ENCODE measurements at places on chromosomes 13 and 19.

DNA sequence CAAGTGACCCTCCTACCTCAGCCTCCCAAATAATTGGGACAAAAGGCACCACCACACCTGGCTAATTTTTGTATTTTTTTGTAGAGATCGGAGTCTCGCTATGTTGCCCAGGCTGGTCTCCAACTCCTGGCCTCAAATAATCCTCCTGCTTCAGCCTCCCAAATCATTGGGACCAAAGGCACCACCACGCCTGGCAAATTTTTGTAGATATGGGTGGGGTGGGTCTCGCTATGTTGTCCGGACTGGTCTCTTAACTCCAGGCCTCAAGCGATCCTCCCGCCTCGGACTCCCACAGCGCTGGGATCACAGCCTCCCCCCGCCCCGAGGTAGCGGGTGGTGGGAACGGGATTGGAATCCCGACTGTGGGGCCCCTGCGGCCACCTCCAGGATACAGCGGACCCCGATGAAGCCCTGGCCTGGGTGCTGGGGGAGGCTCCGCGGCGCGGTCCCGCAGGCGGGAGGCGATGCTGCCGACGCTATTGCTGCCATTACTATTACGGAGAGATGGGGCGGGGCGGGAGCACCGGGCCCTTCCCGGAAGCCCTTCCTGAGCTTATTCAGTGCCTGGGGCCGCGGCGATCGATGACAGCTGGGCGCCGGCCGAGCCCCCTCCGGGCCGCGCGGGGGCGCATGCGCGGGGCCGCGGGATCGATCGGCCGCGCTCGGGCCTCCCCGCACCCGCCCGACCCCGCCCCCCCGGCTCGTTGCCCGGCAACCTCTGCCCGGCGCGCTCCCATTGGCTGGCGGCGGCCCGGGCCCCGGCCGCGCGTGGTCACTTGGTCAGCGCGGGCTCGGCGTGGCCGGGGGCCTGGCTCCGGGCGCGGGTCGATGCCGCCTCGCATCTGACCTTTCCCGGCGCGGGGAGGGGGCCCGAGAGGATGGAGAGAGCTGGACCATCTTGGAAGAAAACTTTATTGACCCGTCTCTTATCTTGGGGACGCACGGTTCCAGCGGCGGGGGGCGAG, 27.9 kb upstream of the ONECUT3 start:
- peak; percentile 67 for DNase-seq

DNA sequence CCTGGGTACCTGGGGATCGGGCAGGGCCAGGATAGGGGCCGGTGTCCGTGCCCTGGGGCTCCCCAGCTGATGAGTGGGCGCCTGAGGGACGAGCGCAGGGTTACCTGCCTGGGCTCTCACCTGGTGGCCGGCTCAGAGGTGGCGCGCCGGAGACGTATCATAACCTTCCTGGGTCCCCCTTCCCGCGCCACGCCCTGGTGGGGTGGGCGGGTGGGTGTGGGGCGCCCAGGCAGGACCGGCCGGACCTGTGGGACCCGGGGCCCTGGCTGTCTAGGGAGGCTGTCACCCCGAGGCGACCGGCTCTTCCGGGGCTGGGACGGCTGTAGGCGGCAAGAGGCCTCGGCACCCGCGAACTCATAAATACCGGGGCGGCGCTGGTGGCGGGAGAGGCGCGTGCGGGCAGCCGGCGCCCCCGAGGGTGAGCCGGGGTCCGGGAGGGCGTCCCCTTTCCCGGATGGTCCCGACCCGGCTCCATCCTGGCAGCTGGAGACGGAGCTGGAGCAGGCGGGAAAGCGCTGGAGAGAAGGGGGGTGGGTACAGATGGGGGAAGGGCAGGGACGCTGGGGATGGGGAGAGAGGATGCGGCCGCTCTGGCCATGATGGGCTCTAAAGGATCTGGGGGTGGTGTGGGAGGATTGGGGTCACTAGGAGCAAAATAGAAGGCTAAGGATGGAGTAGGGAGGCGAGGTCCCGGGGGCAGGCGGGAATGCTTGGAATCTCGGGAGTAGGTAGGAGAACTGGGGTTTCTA, at the start of gene ACP7:
TSS of gene ACP7 (plus strand) at position 386 of the 749 bp plus-strand sequence. CDS start 902 bp downstream, outside the sequence.
- peak; percentile 26 for DNase-seq

- DNase-seq: no peak
These were observed 2.6 kb upstream of the LPAR6 start for GRCh38 chr13:48415516-48415915.

DNA sequence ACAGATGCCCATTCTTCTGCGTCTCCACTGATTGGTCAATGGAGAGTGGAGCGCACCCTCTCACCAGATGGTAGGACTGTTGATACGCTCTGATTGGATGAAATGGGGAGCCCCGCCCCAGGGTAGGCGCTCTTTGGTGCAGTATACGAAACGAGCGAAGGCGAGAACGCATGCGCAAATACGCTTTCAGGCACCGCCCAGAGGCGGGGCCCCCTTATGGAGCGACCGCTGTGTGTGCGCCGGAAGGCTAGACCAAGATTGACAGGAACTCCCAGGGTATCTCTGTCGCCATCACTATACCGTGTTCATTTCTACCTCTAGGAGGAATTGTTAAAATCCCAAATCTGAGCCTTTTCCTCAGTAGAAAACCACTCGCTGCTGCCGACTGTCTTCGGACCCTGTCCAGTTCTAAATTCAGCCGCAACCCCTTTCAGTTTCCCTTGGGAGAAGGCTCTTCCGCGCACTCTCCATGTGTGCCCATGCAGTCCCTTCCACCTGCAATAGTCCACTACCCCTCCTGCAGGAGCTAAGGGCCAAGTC, 720 bp upstream of the HNRNPL start:
- peak; percentile 100 for DNase-seq

GRCh38 chr13:99045396-99045795, 67.5 kb upstream of the DOCK9 start:
- no peak for DNase-seq

DNA sequence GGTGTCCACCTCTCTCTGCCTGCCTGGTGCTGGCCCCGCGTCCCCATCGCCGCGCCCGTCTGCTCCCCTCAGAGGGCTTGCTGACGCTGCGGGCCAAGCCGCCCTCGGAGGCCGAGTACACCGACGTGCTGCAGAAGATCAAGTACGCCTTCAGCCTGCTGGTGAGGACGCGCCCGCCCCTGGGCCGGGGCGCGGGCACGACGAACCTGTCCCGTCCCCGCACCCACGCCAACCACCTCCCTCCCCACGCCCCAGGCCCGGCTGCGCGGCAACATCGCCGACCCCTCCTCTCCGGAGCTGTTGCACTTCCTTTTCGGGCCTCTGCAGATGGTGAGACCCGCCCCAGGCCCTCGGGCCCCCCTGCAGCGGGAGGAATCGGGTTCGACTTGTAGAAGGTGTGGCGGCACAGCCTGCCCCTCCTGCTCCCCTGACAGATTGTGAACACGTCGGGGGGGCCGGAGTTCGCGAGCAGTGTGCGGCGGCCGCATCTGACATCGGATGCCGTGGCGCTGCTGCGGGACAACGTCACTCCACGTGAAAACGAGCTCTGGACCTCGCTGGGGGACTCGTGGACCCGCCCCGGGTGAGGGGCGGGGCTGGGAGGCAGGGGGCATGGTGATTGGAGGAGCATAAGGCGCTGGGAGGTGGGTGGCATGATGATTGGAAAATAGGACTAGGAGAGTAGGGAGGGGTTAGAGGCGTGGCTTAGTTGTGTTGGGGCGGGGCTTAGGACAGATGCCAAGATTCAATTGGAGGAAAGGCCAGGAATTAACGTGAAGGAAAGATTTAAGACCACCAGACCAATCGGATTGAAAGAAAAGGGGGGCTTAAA, 6.6 kb downstream of the EPS8L1 start:
- peak; percentile 43 for DNase-seq

DNA sequence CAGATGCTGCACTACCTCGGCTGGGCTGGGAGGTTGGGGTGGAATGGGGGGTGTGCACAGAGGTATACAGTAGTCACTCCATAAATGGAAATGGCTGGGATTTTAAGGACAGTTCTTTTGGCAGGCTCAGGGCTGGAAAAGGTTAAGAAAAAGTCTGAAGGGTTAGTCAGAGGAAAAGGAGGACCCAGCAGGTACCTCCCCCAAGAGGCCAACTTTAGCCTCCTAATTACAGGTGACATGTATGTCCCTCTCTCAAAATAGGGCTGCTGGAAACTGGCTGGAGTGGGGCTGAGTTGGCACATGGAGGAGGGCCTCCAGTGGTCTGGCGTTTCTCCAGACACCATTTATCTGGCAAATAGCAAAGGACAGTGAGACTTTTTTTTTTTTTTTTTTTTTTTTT, 994 bp downstream of the CCDC194 start:
- DNase-seq: no peak

- no peak for DNase-seq
These were observed 39.0 kb upstream of the IGSF23 start for GRCh38 chr19:44574186-44574950.

- no peak for DNase-seq
These were observed 3.0 kb downstream of the F2RL3 start for GRCh38 chr19:16891696-16892382.

- DNase-seq: no peak
These were observed 1544.6 kb downstream of the OLFM4 start for GRCh38 chr13:54573186-54573585.

GRCh38 chr13:48910686-48911085, 65.0 kb upstream of the FNDC3A start:
- no peak for DNase-seq

- no peak for DNase-seq
These were observed 786.6 kb upstream of the SLITRK6 start for GRCh38 chr13:86585835-86586234.

DNA sequence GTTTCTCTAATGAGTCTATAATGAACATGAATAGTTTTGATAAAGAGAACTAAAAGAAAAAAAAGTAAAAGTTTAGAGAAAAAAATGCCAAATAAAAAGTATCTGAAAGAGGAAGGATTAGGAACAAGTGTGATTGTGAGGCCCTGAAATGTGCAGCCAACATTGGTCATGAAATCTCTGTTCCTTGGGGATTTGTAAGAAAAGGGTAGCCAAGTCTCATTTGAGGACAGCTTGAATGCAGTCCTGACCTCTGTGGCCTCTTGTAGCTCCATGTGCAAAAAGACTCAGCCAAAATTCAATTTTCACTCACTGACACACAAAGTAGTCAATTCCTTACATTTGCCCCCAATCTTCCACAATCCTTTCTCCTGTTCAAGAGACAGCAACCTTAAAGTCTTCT, 167.9 kb downstream of the KLF12 start:
- DNase-seq: no peak

DNA sequence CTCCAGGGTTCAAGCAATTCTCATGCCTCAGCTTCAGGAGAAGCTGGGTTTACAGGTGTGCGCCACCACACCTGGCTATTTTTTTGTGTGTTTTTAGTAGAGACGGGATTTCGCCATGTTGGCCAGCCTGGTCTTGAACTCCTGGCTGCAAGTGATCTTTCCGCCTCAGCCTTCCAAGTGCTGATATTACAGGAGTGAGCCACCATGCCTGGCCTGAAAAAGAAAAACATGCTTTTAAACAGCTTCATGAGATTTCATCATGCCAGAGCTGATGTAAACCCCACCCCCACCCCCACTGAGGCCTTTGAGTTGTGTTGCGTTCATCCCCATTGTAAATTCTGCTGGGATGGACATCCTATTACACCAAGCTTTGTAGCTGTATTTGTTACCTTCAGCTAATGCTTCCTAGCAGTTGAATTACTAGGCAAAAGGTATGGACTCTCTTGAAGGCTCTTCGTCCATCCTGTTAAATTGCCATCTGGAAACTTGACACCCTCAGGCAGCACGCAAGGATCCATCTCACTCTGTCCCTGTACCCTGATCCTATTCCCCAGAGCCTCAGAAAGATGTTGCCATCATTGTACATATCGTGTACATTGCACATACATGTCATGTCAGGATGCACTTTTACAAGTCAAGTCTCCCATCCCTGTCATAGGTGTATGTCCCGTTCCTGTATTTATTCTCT, 47.3 kb downstream of the NFIX start:
- no peak for DNase-seq

DNA sequence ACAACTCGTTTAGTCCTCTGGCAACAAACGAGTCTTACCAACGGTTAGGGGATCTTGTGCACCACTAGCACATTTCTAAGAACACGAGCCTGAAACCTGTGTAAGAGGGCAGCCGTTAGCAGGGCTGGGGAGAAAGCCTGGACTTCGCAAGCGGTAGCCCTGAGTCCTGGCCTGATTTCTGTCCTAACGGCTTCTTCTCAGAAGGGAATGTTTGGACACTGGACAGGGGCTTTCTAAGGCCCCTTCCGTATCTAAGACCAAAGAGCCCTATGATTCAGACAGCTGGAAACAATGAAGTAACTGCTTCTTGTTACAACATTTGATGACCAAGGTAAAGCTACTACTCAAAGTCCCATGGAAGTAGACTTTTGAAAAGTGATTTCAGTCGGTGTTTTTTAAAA, 2.2 kb downstream of the ANKRD10 start:
- no peak for DNase-seq

- DNase-seq: no peak
These were observed 1.7 kb downstream of the SMIM24 start for GRCh38 chr19:3478409-3479176.

DNA sequence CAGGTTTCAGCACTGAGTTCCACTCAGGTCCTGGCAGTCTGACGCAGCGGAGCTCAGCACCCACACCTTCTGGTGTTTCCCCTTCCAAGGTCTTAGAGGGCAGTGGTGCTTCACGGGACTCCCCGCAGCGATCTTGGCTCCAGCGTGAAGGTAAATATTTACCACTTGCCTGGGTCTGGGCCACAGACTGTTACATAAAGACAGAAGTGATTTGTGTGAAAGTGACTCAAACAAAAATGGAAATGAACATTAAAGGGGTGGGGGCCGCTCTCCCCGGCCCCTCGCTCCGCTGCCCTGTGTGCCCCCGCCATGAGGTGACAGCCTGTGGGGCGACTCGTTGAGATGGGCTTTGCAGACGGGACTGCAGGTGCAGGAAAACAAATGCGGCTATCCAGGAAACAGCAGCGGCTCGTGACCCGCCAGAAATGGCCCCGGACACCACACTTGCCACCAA, 55.0 kb downstream of the GGACT start:
- DNase-seq: no peak

DNA sequence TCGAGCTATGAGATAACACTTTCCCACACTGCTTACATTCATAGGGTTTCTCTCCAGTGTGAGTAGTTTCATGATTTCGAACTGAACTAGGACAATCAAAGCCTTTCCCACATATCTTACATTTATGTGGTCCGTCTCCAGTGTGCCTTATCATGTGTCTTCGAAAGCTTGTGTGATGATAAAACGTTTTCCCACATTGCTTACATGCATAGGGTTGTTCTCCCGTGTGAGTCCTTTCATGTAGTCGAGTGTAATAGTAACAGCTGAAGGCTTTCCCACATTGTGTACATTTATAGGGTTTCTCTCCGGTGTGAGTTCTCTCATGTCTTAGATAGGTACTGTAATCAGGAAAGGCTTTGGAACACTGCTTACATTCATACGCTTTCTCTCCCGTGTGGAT, 16.3 kb downstream of the ZNF823 start:
- no peak for DNase-seq

GRCh38 chr19:40754611-40755247, 3.7 kb downstream of the SNRPA start:
- DNase-seq: peak; percentile 55

- DNase-seq: no peak
These were observed 4.2 kb downstream of the NRTN start for GRCh38 chr19:5809053-5809452.

GRCh38 chr13:37074703-37075102, 15.2 kb upstream of the SUPT20H start:
- no peak for DNase-seq

- no peak for DNase-seq
These were observed 799 bp downstream of the NR1H2 start for GRCh38 chr19:50377051-50377461.
